Glomerular endothelial cell (primary cell): ENCODE measurements at places on chromosomes 4 and X. TPM values are rescaled to one million over a fixed set of nuclear protein-coding genes. Genes with fewer than 3 reads are reported as not detected.

DNA sequence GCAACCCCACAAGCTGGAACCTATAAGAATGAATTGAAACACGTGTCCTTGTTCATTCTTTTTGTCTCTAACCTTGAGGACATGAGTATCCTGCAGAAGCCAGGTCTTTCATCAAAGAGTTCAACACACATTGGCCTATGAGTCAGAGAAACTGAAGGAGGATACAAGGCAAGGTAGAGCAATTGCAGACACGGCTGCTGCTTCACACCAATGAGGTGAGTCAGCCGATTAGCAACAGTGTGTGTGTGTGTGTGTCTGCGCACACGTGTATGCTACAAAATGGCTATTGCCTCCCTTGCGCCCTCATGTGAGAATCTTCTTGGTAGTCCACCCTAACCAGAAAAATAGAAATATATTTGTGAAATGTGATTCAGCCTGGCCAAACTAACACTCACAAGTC, 1477.7 kb upstream of the IGFBP7 start:
- no peak for DNase-seq

DNA sequence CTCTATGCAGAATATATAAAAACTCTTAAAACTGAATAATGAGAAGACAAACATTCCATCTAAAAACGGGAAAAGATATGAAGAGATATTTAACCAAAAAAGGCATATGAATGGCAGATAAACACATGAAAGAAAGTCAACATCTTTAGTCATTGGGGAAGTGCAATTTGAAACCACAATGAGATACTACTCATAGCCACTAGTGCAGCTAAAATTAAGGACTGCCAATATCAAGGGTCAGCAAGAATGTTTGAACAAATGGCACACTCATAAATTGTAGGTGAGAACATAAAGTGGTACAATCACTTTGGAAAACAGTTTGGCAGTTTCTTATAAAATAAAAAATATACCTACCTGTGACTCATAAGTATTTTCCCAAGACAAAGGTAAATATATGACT, 534.9 kb upstream of the DIPK2B start:
- DNase-seq: no peak

- DNase-seq: no peak
These were observed 39.2 kb upstream of the PLS3 start for GRCh38 chrX:115521741-115522140.

DNA sequence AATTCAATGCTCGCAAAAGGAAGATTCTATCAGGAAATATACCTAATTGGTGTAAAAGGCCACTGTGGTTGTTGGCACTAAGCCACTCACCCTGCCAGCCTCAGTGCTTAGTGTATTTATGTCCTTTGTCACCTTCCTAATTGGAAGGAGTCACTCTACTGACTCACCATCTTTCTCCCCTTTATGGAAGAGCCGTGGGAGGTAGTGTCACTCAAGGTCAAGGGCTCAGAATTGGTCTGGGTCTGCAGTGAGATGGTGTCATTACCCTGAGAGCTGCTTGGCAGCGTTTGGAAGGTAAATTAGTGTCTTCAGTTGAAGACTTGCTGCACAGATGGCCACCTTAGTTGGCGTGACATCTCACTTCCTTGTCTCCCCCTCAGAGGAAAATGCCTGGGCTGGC, 41.7 kb upstream of the CDKN2AIP start:
- no peak for DNase-seq

DNA sequence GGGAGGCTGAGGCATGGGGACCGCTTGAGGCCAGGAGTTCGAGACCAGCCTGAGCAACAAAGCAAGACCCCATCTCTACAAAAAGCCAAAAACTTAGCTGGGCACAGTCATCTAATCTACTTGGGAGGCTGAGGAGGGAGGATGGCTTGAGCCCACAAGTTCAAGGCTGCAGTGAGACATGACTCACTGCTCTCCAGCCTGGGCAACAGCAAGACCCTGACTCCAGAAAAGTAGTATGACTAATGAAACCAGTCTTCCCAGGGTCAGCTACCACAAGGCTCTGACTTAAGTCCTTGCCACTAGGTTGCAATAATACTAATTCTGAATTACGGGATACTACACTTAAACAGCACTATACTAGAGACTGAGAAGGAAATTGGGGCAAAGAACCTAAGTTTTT, 33.1 kb downstream of the ERVMER34-1 start:
- no peak for DNase-seq

DNA sequence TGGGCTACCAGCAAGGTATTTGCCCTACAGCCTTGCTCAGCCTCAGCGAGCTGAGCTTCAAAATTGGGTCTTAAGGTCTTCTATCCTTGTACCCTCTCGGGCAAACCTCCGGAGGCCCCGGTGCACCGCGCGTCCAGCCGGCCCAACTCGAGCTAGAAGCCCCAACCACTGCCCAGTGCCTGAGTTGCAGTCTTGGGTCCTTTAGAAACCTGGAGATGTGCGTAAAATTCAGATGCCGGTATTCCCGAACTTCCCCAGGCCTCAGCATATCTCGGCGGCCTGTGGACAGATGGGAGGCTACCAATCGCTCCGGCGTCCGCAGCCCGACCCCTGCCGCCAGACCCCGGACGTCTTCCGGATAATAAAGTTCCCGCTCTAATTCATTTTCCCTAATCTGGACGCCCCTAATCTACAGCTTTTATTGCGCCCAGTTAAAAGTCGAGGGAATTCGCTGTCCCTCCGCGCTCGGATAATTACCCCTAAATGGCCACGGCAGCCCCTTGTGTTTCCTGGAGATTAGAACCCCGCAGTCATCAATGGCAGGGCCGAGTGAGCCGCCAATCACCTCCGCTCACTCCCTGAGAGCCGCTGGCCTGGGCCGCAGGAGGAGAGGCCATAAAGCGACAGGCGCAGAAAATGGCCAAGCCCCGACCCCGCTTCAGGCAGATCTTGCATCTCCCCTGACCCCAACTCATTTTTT, 1.5 kb upstream of the MSX1 start:
- DNase-seq: no peak

GRCh38 chr4:128298852-128299251, 11.2 kb upstream of the PGRMC2 start:
- no peak for DNase-seq

DNA sequence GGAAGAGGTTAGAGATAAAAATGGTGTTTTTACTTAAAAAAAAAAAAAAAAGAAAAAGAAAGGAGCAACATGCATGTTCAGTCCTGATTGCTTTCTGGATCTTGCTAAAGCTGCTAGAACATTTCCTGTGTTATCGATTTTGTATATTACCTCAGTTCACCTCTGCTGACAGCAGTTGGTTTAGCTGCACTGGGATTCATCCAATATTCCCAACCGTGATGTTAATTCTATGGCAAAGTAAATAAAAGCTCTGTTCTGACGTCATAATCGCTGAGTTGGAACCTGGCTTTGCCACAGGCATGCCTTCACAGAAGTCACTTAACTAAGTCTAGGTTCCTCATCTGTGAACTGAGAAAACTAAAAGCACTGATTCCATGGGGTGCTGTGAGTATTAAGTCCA, 90.7 kb upstream of the SORBS2 start:
- DNase-seq: no peak

GRCh38 chr4:84809946-84810345, 156.5 kb downstream of the WDFY3 start:
- DNase-seq: no peak

- DNase-seq: no peak
These were observed 153.5 kb downstream of the SLC10A7 start for GRCh38 chr4:146368209-146368608.

DNA sequence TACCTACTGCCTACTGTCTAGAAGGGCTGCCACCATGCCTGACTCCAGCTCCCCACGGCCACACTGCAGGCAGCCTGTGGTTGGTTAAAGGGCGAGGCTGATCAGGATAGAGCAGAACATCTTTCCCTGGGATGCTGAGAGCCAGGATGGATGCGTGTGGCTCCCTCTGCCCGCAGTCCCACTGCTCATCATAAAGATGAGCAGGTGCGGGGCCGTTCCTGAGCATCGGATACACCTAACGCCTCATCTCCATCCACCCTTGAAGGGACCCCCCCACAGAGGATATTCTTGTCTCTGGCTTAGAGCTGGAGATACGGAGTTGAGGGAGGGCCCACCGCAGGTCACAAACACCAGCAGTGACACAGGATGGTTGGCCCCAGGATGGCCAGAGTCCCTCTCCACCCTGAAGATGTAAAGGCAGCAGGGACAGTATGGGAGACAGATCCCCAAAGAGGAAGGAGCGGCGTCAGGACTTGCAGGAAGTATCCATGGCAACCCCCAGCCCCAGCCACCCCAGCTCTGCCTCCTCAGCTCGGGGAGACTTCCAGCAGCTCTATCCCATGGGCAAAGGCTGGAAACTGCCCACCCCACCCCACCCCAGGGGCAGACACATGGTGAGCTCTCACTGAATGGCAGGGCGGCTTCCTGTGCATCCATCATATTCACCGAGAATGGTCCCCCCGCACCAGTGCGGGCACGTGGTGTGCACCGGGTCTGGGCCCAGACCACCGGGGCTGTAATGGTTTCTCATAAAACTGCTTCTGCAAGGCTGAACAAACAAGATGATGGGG, 19.3 kb downstream of the PPP2R2C start:
- no peak for DNase-seq

GRCh38 chr4:26884486-26884988, 23.9 kb downstream of the STIM2 start:
- no peak for DNase-seq

- no peak for DNase-seq
These were observed 47.2 kb downstream of the FGFBP1 start for GRCh38 chr4:15891312-15891711.

DNA sequence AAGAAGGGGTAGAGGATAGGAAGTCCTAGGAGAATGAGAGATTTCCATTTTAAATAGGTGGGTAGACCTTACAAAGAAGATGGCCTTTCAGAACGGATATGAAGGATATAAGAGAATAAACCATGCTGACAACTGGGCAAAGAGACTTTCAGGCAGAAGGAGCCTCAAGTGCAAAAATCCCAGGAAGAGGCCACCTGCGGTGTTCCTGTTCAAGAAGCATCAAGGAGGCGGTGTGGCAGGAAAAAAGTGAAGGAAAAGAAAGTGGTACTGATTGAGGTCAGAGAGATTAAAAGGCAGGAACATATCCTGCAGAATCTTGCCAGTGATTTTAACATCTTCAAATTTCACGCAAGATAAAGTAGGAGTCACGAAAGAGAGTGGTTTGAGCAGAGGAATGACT, 172.0 kb downstream of the FSTL5 start:
- DNase-seq: no peak

- DNase-seq: no peak
These were observed 128.8 kb downstream of the NSUN7 start for GRCh38 chr4:40878548-40879055.

DNA sequence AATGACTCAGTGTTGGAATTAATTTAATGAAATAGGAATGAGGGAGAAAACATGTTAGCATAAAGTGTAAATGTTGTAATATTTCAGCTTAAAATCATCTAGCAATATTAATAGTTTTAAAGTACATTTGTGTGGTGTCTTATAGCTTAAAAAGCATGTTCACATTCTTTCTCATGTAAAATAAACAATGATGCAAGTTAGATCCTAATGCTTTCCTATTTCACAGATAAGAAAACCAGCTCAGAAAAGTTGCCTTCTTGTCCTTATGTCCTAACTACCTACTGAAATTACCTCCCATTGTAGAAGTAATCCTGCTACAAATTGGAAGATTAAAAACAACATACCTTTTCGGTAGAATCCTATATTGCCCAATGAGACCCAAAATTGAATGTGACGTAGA, 40.9 kb upstream of the PRDM8 start:
- no peak for DNase-seq

DNA sequence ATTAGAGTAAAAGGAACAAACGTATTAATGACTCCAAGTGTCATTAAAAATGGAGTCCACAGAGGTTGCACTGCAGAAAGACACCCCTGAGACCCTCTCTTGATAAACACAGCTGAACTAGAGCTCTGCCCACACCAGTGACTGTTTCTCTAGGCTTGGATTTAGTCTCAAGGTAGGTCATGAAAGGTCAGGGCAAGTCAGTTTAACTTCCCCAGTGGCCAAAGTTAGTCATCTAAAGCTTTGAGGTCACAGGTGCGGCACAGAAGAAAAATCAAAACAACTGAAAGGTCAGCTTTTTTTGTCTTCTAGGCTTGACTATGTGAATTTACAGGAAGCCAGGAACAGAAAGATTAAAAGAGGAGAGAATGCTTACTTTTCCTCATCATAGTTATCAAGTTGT, 749.6 kb downstream of the RAB28 start:
- no peak for DNase-seq

DNA sequence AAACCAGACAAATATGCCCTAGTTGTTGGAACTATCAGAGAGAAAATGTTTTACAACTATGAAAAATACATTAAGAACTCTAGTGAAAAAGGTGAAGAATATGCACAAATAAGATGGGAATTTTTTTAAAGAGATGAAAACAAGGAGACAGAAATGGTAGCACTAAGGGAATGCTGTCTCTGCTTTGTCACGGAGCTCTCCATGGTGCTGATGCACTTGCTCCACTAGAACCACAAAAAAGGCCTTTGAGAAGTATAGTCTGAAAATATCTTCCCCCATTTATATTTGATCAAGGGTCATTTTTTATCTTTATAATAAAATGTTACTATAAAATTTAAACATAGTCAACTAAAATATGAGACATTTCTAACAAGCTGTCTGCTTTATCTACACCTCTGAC, 1655.5 kb upstream of the AGA start:
- no peak for DNase-seq

DNA sequence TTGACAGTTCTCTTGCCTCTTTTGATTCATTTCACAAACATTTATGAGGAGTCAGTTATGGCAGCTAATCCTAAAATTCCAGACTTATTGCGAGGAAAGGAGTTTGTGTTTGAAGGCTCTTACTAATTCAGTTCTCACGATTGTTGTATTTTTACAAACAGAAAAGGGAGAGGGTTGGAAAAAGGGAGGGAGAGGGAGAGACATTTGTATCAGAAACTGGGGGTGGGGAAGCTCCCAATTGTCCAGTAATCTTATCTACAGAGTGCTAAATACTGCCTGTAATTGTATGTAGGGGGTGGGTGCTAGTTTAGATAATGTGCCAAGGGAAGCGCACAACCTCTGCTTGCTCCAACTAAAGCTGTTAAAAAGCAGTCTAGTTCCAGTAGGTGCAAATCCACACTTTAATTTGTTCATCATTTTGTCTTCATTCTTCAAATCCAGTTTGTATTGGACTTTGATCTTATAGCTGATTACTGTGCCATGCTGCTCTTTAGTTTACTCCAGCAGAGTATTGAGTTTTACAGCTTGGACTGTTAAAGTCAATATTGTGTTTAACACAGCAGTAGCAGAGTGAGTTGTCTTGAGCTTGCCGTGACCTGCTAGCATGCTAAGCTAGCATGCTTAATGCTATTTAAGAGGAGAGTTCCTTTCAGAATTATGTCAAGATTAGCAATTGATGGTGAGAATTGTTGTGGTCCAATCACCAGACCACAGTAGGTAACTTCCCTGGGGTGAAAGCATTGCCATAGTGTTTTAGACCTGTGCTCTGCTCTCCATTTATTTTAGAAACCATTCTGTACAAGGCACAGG, 13.9 kb downstream of the FNIP2 start:
- no peak for DNase-seq

- no peak for DNase-seq
These were observed 159.2 kb downstream of the BTC start for GRCh38 chr4:74635074-74635473.

GRCh38 chr4:147345662-147346061, 135.2 kb upstream of the EDNRA start:
- DNase-seq: no peak

Gene PNMA3
- 0.58 TPM in 1 of 2 replicates, not detected in the other for total RNA-seq

Gene TAF7L
- 0.35 and 1.7 TPM in 2 replicates for total RNA-seq

Gene MUC7
- not detected in 2 replicates for total RNA-seq

Gene MAGEB10
- not detected in 2 replicates for total RNA-seq

Gene XK
- total RNA-seq: not detected in 2 replicates

Gene C4orf50
- total RNA-seq: not detected in 2 replicates

Gene TRIM75
- total RNA-seq: not detected in 2 replicates

Gene FATE1
- total RNA-seq: 0.41 TPM in 1 of 2 replicates, not detected in the other

Gene COL4A6
- total RNA-seq: 5.7 and 8.1 TPM in 2 replicates

Gene MAMLD1
- total RNA-seq: 3.6 and 4.9 TPM in 2 replicates

Gene FLNA
- 2,158 and 2,243 TPM in 2 replicates for total RNA-seq
